ENCODE measurements at places on chromosomes 4 and X.

DNA sequence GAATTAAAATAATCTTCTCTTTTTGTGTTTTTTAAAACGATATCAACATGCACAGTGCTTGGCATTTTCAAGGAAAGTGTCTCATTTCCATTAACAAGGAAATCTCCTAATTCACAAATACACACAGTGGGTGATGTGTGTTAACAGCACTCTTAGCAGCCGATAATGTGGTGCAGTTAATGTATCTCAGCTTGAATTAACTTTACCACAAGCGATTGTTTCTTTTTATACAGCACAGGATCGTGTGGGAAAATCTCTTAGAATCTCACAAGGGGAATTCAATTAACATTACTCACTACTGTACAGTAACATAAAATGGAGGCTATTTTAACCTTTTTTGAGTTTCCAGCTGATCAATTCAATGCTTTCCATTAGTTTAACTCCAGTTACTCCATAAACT is 1841.9 kb downstream of the STIM2 start:
- DNase-seq, result no peak

DNA sequence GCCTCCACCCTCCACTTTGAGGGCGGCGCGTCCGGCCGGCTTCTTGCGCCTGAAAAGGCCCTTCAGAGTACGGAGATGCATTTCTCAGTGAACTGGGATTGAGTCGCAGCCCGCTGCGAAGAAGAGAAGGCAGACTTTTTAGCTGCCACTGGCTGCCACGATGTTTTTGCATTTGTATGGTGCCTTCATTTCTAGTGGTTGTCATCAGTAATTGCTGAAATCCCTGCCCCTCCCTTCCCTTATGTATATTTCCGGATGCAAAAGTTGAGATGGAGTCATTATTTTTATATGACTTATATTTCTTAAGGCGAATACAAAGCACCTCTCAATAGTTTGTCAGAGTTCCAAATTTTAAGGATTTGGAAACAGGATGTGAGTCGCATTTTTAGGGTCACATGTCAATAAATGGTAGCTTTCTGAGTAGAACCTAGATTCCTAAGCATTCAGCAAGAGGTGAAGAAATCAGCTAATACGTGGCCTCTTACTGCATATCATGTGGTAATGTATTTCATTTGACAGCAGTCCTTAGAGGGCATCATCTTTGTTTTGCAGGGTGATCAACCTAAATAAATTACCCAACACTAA is 658 bp downstream of the ATP6AP2 start:
- DNase-seq, result peak; percentile 10

GRCh38 chrX:132180929-132181328 is 38.3 kb downstream of the RAP2C start:
- no peak for DNase-seq

DNA sequence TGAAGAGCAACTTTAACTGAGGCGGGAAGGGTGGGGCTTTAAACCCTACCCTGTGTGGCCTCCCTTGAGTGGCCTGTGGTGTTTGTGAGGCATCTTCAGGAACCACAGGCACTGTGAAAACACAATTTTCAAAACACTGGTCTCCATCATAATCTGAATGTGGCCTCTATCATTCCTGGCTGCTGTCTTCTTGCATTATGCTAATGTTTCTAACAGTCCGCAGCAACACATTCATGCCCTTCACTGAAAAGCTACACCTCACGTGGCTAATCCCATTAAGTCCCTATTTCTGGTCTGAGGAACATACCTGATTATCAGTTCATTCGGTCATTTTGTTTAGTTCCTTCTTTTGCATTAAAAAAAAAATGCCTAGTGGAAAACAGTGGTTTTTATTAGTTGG is 94.6 kb downstream of the F11 start:
- DNase-seq, result no peak

DNA sequence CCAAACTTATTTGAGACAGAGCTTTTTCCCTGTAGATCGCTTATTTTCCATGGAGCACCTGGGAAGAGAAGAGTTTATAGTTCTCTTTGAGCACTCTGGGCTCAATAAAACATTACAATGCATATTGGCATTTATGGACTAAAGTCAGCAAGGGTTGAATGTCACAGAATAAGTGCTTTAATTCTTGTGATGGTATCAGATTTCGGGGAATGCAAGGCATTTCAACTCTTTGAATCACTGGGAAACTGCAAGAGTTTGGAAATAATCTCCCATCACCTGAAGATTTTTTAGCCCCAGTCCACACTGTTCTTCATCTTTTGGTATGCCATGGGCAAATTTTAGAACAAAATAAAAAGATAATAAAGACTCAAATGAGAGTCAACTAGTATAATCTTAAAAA is 111.5 kb upstream of the WDFY3 start:
- no peak for DNase-seq

DNA sequence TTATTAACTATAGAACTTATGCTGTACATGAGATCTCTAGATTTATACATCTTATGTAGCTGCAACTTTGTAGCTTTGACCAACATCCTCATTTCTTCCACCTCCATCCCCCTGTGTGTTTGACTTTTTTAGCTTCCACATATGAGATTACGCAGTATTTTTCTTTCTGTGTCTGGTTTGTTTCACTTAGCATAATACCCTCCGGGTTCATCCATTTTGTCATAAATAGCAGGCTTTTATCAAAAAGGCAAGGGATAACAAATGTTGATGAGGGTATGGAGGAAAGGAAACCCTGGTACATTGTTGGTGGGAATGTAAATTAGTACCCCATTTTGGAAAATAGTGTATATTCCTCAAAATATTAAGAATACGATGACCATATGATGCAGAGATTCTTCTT is 116.4 kb upstream of the DGKK start:
- DNase-seq, result no peak

- no peak for DNase-seq
Observed at GRCh38 chrX:9537781-9538180, 72.9 kb downstream of the TBL1X start.

DNA sequence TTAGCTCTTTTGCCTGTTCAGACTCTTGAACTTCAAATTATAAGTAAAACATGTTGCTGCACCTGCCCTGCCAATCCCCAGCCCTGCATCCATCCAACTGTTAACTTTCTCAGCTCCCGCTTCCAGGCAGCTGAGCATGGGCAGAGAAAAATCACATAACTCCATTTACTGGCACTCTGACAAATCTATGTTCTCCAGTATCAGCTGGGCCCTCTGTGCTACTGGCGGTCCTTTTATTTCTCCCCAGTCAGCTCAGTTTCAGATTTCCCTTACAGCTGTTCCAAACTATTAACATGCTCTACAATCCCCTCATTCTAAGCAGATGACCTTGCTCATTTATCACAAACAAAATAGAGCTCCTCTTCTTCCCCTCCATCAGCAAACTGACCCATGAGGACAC is 240.4 kb upstream of the TET2 start:
- no peak for DNase-seq

GRCh38 chr4:182888891-182889290 is 28.3 kb downstream of the DCTD start:
- no peak for DNase-seq

GRCh38 chrX:150502091-150502490 is 66.3 kb upstream of the MTM1 start:
- no peak for DNase-seq

DNA sequence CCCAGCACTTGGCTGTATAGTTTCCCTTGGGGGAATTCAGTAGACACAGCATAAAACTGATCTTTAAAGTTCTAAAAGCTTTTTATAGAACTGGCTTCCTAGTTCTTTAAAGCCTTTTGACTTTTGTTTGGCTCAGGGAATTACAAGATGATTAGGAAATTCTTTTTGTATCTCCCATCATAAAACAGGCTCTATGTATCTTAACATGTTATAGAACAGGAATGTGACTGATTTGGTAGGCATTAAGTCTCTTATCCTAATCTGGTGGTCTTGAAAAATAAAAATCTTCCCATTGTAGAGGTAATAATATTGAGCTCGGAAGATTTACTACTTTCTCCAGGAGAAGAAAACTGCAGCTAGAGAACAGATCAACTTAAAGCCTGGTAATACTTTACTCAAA is 262.7 kb downstream of the KCNIP4 start:
- DNase-seq, result no peak

DNA sequence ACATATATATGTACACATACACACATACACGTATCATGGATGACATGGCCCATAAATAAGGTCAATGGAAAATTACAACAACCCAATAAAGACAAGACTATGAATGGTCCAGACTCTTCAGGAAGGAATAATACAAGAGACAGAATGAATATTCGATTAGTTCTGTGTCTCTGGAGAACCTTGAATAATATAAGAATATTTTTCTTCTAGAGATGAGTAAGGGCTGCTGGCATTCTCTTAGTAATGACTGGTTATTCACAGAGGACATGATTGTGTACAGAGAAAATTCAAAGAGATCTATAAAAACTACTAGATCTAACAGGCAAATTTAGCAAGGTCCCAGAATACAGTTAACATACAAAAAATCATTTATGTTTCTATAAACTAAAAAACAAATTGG is 23.3 kb downstream of the SPIN4 start:
- DNase-seq, result no peak

- no peak for DNase-seq
Observed at GRCh38 chr4:109321232-109321631, 18.8 kb upstream of the COL25A1 start.

- DNase-seq, result no peak
Observed at GRCh38 chr4:152843481-152844090, 63.8 kb downstream of the ARFIP1 start.

All from MCF 10A (cell line).